ENCODE measurements at places on chromosomes 4 and X. TPM values are rescaled to one million over a fixed set of nuclear protein-coding genes. Genes with fewer than 3 reads are reported as not detected.

ZNF732 gene
- not detected for total RNA-seq

PRSS12 gene
- 1.1 TPM for total RNA-seq

GAGE13 gene
- not detected for total RNA-seq

CT45A3 gene
- not detected for total RNA-seq

MAGIX gene
- 11.6 TPM for total RNA-seq

SPANXD gene
- total RNA-seq = not detected

SPANXC gene
- not detected for total RNA-seq

TASL gene
- 1.8 TPM for total RNA-seq

GRCh38 chrX:2321411-2321810 lies 179.4 kb downstream of the DHRSX start:
- DNase-seq = no peak

DNA sequence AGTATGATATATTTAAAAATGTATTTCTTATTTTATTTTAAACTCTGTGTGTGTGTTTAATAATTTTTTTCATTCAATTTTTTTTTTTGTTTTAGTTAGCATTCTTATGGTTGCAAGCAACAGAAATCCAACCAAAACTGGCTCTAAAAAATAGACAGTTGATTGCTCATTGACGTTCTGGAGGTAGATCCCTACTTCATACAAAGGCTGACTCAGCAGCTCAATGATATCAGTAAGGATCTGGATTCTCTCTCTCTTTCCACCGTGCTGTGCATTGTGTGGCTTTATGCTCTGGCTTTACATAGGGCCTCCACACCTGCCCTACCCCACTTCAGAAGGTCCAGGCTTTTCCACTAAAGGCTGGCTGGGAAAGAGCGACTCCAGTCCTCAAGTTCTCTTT lies 117.8 kb downstream of the UCHL1 start:
- no peak for DNase-seq

DNA sequence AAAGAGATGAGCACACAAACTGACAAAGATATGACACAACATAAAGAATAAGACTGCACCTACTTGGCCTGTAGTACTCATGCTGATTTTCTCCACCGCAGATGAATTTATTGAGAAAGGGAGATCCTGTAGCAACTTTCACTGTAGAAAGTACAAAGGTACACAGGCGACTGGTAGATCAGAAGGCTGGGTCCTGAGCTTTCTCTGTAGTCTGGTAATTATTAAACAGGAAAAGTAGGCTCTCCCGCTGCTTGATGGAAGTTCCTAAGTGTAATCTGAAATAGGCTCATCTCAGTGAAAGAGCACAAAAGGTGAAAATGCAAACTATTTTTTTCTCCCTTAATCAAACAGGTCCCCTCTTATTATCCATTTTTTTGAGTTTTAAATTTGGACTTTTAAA lies at the start of gene ADH6:
ADH6 (minus strand) TSS at position 175 of the 400 bp plus-strand sequence; CDS start at position 81, 94 bp downstream.
- DNase-seq = peak; percentile 30

DNA sequence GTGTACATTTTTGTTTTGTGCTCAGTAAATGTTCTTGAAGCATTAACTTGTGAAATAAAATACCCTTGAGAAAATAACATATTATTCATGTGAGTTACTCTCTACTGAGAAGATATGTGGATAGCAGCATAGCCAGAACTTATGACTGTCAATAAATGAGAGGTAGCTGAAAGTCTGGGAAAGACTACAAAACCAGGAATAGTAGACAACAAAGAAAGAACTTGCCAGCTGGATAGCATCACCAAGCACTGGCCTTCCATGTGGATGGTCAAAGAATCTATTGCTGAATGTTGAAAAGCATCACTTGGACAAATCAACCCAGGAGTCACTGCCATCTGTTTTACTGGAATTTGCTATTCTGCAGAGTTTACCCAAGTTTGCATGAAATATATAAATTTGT lies 650.0 kb upstream of the HTR2C start:
- no peak for DNase-seq

DNA sequence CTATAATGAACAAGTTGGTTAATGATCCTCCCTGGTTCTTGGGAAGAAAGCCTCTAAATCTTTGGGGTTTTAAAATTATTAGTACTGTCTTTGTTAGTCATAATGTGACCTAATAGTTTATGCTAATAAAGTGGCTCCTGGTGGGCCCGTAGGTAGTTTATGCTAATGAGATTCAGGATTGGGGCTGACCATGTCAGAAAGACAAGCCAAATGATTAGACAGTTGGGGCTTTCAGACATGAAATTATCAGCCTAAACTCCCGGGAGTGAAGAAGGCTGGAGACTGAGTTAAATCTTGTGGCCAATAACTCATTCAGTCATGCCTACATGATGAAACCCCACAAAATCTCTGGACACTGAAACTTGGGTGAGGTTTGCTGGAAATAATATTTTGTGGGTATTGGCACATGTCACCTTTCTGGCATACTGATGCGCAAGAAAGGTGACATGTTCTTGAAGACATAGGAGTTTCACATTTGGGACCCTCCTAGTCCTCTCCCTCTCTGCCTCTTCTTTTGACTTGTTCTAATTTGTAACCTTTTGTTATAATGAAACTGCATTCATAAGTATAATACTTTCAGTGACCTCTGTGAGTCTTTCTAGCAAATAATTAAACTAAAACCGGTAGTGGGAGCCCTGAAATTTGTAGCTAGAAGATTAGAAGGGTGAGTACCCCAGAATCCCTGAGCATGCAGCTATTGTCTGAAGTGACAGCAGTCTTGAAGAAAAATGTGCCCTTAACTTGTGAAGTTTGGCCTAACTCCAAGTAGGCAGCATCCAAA lies 196.8 kb upstream of the FSTL5 start:
- no peak for DNase-seq

- no peak for DNase-seq
Measured at GRCh38 chr4:88585917-88586316, 6.4 kb upstream of the HERC3 start.

DNA sequence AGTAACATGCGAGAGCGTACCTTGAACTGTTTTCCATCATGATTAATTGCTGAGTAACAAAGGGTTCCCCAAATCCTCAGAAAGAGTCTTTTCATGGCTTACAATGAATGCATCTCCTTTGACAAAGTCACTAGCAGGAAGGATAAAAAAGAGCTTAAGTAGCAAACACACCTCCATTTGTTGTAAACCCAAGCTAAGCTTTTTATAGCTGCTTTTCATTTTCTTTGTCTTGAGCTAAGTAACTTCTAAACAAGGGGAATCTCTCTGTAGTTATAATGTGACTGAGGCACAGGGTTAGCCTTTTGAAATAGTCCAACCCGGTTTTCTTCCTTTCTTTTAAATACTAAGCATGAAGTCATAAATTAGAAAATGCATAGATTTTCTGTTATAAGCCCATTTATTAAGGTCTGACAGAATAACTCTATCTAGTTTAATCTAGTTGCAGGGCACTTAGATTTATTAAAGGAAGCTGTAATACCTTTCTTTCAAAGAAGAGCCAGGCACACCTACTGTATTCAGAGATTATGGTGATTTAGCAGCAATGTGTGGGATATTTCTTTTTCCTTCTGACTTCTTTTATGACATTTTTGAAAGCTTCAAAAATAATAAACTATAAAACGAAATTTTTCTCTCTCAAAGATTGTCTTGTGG lies 226.9 kb upstream of the SMIM31 start:
- no peak for DNase-seq

DNA sequence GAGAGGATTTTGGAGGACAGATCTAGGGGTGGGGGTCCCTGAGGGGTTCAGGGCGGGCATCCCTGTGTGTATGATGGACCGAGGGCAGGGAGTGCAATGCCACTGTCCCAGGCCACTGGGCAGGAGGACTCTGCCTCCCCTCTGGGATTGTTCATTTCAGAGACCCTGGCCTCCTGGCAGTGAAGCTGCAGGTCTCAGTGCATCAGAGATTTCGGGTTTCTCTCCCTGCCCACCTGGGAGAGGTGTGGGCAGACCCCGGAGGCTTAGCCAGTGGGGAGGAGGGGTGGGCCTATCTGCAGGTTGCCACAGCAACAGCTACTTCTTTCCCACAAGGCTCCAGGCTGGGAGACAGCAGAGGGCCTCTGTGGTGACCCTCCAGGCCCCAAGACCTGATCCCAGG lies 80.1 kb upstream of the LRPAP1 start:
- no peak for DNase-seq

DNA sequence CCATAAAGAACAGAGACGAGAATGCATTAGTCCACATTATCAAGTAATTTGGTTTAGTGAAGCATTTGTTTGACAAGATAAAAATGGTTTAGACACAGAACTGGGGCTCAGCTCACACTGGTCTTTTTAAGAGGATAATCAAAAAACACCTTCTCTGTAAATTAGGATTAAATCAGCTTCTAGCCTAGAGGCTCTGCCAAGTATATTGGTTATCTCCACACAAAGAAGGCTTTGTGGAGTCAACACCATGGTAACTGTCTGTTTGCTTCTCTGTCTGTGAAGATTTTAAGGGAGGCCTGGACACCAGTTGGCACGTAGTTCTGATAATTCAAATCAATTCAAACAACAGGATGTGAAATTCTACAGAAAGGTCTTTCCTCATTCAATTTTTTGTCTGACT lies 687.0 kb downstream of the DMD start:
- DNase-seq = no peak

DNA sequence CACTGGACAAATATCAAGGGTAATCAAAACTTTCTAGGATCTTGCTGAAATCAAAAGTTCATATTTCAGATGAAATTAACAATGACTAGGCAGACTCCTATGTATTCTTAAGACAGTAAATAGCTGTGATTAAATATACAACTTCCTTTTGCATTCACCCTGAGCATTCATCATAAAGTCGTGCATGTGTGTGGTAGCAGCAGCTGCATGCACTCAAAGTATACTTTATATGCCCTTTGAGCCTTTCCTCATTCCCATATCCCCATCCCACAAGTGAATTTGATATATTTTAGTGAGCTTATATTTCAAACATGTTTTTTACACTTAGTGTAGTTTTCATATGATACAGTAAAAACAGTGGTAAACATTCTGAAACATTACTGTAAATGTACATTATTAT lies 959.0 kb downstream of the C4orf33 start:
- DNase-seq = no peak

GRCh38 chrX:86121916-86122315 lies 26.3 kb upstream of the DACH2 start:
- DNase-seq = no peak

- peak; percentile 43 for DNase-seq
Measured at GRCh38 chr4:6840062-6840976, 57.8 kb downstream of the KIAA0232 start.

GRCh38 chr4:2217726-2218125 lies 24.2 kb downstream of the HAUS3 start:
- no peak for DNase-seq

DNA sequence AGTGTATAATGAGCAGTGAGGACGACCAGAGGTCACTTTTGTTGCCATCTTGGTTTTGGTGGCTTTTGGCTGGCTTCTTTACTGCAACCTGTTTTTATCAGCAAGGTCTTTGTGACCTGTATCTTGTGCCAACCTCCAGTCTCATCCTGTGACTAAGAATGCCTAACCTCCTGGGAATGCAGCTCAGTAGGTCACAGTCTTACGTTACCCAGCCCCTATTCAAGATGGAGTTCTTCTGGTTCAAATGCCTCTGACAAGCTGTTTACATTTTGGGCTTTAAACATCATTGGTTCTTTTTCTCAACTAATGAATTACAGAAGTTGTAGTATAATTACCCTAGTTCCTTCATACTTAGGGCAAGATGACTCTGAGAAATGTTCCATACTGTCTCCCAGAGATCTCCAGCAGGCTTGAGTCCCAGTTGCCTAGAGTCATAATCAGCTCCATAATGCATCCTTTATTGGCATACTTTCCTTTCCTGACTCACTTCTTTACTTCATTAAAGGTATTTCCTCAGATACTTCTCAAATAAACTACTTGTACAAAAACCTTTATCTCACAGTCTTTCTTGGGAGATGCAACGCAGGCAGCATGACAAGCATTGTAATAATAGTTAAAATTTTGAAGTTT lies 136.5 kb downstream of the KDM6A start:
- DNase-seq = no peak

- no peak for DNase-seq
Measured at GRCh38 chr4:69122476-69122875, 26.2 kb downstream of the UGT2B7 start.

DNA sequence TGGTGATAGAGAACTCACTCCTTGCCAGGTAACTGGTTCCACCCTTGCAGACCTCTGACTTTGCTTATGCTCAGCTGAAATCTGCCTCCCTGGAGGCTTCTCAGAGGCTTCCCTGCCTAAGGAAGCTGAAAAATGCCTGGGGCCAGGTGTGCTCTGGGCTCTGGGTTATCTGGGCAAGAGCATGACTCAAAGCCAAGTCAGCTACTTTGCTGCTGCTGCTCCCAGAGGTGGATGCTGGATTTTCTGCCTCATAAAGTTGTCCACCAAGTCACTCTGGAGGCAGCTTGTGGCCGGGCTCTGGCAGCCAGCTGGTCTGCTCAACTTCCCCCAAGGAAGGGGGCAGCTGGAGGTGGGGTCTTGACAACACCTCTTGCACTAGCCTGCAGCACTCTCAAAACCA lies 132.7 kb downstream of the PJA1 start:
- DNase-seq = peak; percentile 21

DNA sequence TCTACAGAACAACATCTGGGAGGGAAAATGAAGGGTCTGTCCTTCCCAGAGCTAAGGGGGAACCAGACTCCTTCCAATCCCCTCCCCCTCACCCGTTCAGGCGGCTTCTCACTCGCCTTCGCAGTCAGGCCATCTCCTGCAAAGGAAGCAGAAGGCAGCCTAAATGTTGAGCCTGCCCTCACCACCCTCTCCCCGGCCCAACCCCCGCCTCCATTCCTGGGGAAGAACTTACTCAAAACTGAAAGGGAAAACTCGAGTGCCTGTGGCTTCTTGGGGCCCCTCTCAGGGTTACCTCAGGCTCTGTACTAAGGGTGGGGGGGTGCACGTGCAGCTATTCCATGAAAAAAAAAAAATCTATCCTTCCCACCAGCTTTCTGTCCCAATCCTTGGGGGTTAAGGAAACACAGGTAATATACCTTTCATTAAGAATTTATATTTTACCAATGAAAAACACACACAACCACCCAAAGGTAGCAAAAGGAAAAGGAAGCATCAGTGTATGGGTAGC lies 2.4 kb downstream of the ZMYM3 start:
- no peak for DNase-seq

GRCh38 chr4:148649652-148650331 lies 207.6 kb upstream of the NR3C2 start:
- no peak for DNase-seq

DNA sequence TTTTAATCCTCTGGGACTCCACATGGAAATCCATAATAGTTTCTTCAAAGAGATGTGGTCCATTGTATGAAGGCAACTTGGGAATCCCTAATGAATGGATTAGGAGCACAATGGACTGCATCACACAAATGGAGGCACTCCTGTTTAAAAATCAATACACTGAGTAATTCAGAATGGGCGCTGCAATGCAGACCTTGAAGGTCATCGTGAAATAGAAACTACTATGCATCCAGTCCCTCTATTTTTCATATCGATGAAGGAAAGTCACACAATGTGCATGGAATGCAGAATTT lies 98.8 kb upstream of the EGFL6 start:
- no peak for DNase-seq

- no peak for DNase-seq
Measured at GRCh38 chrX:39762266-39762841, 335.4 kb downstream of the BCOR start.

DNA sequence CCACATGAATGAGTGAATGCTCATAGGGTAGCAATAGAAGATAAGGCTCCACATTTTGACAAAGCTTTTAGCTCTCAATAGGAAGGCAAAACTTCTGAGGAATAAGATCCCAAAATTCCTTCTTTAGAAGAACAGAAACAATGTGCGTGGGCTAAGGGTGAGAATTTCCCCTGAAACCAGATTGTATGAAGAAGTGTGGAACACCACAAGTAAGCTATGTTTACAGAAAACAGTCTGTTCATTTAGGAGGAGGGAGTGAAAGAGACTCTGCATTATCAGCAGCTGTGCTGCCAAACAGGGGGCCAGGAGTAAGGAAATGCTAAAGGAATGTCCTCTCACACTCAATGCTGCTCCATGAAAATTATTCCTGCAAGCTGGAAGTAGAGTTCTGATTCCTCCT lies 851.6 kb downstream of the CENPC start:
- DNase-seq = no peak
